ENCODE measurements at places on chromosomes 4 and X. TPM values are rescaled to one million over a fixed set of nuclear protein-coding genes. Genes with fewer than 3 reads are reported as not detected.
A peak's percentile ranks its signal among the peaks of the same experiment; 100 is the strongest.

Gene POU3F4
- total RNA-seq: not detected

- no peak for DNase-seq
Measured at GRCh38 chr4:172709376-172709775, 459.2 kb upstream of the GALNT7 start.

- DNase-seq: peak; percentile 49
Measured at GRCh38 chr4:169485791-169486742, 126.3 kb downstream of the NEK1 start.

GRCh38 chrX:20479896-20480295 is 213.2 kb upstream of the RPS6KA3 start:
- no peak for DNase-seq

DNA sequence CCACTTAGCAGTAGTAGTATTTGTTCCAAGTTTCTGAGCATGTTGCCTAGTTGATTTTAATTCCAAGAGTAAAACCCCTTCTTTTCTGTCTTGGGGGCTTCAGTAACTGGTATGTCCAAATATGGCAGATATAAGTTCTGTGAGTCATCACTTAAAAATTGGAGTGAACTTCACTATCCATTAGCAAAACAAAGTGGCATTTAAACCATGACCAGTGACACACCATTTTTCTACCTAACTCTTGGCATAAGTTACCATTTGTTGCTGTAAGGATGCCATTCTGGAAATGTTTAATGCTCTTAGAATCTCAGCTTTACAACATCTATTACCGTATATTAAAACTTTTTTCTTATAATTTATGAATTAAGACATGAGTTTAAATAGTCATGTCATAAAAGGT is 102.0 kb downstream of the CBR4 start:
- DNase-seq: peak; percentile 52

- no peak for DNase-seq
Measured at GRCh38 chr4:99102634-99103033, 14.0 kb upstream of the ADH5 start.

- DNase-seq: no peak
Measured at GRCh38 chr4:25022766-25023165, 8.0 kb downstream of the LGI2 start.

DNA sequence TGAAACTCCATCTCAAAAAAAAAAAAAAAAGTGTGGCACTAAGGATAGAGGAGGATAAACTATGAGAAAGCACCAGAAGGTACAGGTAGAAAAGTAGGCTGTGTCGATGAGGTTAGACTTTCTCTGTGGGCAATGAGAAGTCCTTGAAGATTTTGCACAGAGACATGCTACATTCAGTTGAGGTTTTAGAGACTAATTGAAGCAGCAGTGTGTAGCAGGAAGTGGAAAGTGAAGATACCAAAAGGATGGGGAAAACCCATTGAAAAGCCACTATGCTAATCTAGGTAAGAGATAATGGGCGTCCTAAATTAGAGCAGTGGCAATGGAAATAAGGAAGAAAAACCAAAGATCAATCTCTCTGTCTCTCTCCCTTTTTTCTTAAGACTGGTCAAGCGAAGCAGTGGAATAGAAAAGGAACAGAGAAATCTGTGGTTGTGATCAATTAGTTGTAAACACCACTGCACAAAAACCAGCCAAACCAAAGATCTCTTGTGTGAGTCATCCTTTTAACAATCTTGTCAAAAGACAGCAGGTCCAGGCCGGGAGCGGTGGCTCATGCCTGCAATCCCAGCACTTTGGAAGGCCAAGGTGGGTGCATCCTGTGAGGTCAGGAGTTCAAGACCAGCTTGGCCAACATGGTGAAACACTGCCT is 3.5 kb downstream of the SPINK2 start:
- DNase-seq: no peak

- peak; percentile 8 for DNase-seq
Measured at GRCh38 chr4:141730805-141731204, 94.4 kb downstream of the IL15 start.

DNA sequence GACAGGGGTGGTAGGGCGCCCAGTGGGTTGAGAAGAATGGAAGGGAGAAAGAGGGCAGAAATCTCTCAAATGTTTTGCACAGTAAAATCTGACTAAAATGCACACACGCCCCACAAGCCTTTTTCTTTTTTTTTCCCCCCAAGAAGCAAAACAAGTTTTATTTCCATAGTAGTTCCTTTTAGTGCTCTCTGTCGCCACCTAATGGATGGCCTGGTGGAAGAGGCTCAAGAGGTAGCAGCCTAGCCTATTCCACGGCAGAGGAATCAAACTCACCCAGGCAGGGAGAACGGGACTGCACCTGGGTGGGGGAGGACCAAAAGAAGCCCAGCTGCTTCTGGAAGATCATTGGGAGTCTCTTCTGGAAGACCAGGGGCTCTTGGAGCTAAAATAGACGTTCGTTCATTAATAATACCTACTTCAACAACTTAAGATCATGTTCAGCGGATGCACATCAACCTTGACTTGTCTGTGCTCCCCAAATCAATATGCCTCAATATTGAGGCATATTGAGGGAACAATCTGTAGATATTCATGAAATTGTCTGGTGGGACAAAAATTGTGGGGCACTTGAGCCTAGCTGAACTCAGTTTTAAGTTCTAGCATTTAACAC is 31.6 kb upstream of the IRAK1 start:
- peak; percentile 28 for DNase-seq

- no peak for DNase-seq
Measured at GRCh38 chrX:141811438-141811837, 26.7 kb upstream of the MAGEC3 start.

GRCh38 chr4:105651884-105652283 is 56.6 kb downstream of the INTS12 start:
- no peak for DNase-seq

DNA sequence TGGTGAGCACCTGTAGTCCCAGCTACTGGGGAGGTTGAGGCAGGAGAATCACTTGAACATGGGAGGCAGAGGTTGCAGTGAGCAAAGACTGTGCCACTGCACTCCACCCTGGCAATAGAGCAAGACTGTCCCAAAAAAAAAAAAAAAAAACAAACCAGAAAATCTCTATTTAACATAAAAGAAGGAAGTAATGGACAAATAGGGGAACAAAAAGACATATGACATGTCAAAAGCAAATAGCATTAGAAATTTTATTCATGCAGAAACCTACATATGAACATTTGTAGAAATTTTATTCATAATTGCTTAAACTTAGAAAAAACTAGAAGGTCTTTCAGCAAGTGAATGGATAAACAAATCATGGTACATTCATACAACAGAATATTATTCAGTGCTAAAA is 97.1 kb upstream of the SH3RF1 start:
- DNase-seq: no peak

DNA sequence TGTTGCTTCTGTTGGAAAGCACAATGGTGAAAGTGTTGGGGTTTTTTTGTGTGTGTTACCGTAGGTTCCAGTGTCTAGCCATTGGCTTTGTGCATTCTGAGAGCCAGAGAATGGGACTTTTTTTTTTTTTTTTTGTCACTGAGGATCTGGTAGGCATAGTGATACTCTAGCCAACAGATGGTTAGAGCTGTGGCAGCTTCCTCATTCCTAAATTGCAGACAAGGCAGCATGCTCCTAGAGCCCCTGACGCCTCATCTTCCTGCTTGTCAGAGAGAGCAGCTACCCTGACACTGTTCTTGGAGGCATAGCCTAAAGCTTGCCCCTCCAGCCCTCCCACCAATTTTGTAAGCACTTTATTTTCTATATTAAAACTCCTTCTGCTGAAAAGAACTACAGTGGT is 27.0 kb downstream of the ARHGEF9 start:
- no peak for DNase-seq

All from HFFc6 (cell line).